Suppressor macrophage treated with lipopolysaccharide for 4 hours (primary cell): ENCODE measurements at places on chromosomes 2 and 18.

GRCh38 chr2:232556426-232556825 lies 5.9 kb downstream of the EIF4E2 start:
- DNase-seq: no peak

DNA sequence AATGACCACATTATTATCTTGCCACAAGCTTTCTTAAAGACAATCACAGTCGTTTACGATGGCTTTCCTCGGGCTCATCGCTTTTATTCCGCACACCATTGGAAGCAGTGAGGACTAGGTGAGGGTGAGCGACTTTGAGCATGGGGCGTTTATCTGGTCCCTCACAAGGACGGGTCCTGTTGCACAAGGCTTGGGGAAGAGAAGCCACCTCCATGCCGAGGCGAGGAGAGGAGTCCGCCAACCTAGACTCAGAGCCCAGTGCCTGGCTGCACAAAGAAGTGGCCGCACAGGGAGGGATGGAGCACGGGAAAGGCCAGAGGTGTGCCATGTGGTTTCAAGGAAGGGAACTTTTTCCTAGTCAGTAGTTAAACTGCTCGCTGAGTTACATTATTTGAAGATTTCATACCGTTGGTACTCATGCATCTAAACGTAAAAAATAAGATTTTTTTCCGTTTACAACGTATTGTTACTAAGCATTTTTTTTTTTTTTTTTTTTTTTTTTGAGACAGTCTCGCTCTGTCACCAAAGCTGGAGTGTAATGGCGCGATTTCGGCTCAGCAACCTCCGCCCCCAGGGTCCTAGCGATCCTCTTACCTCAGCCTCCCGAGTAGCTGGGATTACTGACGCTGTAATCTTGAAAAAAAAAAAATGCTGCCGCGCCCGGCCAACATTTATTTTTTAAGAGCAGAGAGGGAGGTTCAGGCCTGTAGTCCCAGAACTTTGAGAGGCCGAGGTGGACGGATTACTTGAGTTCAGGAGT lies 849 bp upstream of the CYP27C1 start:
- DNase-seq: no peak

DNA sequence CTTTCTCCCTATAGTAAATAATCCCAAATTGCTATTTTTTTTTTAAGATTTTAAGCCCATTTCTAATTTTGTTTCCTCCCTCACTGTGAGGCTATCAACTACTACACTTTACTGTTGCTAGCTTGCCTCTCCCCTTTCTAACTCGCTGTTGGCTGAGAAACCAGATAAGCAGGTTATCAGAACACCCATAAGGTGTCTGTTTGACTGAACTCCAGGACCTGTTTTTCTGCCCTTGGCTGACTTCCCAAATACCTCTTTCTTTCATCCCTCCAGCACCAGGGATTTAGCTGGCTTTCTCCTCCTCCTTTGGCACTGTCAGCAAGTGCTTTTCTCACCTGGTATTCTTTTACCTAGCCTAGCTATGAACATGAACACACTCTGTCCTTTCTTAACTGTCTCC lies 11.1 kb downstream of the TRAK2 start:
- no peak for DNase-seq

- peak; percentile 67 for DNase-seq
Observed at GRCh38 chr2:145598434-145598833, 1078.5 kb upstream of the ZEB2 start.

DNA sequence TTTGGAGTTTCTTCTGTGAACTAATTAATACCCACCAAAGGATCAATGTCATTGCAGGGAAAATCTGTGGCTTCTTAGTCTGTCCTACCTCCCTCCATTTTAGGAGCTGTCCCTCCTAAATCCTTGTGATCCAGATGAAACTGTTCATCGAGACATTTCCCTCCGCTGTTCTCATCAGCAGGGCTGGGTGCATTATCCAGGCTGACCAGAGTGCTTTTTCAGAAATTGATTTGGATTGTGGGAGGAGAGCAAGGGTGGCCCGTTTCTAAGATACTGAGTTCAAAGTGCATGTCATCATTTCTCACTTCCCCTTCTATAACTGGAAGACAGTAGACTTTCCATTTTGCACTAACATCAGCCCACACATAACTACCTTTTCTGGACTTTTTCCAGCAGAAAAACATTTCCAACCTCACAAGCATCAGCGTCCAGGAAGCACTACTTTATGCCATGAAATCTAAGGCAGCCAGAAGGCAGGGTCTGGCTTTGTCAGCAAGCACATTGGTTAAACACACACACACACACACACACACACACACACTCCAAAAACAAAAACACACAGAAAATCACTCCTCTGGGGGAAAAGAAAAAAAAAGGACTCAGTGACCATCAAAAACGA lies 94.1 kb downstream of the ANKRD44 start:
- peak; percentile 67 for DNase-seq

GRCh38 chr2:143015656-143016055 lies 113.6 kb upstream of the ARHGAP15 start:
- no peak for DNase-seq

- peak; percentile 96 for DNase-seq
Observed at GRCh38 chr2:144659731-144660275, 139.9 kb upstream of the ZEB2 start.

DNA sequence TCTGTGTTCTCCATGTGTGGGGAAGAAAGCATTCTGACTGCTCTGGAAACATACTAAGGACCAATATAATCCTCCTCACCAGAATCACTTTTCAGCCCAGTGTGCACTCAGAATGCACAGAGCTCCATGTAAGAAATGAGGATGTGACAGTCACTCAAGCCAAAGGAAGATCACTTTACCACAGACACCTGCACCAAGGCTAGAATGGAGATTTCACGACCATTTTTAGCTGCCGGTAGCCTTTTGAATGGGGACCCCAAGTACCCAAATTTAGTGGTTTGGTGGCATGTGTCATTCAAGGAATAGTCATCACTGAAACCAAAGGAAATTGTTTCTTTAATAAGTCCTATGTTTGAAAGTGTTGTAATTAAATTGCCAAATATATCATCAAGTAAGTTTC lies 613.2 kb upstream of the ACVR2A start:
- no peak for DNase-seq

- no peak for DNase-seq
Observed at GRCh38 chr18:26268454-26268853, 42.2 kb downstream of the TAF4B start.

DNA sequence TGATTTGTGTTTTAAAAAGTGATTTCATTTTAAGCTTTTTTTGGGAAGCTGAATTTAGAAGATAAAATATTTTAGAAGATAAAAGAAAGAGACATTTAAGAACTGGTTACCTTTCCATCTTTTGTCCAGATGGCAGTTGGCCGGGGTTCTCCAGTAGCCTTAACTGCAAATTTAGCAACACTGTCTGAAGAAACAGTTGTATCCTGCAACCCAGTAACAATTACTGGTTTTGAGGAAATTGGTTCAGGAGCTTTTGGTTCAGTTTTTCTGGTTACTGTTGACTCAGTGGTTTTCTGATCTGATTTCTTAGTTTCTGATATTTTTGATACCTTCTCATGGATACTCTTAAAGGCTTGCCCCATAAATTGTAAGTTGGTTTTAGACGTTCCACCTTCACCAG lies 49.9 kb downstream of the PLEKHA3 start:
- DNase-seq: peak; percentile 46

DNA sequence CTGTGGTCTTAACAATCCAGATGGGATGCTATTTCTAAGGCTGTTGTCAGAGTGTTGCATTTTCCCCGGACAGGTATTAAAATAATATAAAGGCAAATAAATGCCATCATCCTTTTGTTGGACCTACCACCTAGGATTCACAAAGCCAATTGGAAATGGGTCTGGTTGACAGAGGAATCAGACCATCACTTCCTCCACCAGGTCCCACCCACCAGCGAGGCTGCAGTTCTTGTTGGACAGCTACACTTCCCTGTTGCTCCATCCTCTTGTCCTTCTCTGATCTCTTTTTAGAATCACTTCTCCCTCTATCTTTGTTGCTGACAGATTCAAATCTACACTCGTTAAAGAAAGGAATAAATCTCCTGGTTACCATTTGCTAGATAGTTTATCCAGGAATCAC lies 1.1 kb downstream of the TMEM169 start:
- peak; percentile 60 for DNase-seq

DNA sequence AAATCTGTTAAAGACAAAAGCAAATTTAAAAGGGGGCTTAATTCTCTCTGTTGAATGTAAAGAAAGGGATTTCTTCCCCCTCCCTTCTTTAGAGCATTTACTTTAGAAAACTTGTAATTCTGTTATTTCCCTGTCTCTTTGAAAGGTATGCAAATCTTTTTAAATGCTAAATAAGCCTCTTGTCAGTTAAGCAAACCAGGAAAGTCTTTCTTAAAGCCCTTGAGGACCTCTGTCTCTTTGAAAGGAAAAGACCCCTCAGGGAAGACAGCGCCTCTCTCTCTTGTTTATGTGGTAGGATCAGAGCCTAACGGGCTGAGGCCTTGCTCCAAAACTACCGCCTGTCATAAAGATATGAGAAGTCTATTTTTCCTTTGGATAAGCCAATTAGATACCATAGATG lies 139.9 kb upstream of the CDH7 start:
- DNase-seq: no peak

- DNase-seq: no peak
Observed at GRCh38 chr2:25337276-25337675, 4.4 kb downstream of the DNMT3A start.

DNA sequence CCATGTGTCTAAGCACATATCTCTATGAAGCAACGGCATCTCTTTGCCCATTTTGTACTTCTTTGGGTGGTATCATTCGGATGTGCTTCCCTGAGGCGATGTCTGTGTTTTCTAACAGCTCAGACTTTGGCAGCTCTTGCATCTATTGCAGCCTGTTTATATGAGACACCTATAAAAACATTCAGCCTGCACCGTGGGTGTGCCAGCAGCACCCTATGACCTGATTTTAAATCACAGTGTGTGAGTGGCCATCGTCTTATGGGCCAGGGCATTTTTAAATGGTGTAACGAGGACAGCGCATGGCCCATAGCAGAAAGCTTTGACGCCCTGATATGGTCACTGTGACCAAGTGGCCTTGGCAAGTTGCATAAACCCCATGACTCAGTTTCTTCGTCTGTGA lies 12.9 kb downstream of the NPAS2 start:
- no peak for DNase-seq

- no peak for DNase-seq
Observed at GRCh38 chr2:121099329-121100290, 185.4 kb downstream of the TFCP2L1 start.

DNA sequence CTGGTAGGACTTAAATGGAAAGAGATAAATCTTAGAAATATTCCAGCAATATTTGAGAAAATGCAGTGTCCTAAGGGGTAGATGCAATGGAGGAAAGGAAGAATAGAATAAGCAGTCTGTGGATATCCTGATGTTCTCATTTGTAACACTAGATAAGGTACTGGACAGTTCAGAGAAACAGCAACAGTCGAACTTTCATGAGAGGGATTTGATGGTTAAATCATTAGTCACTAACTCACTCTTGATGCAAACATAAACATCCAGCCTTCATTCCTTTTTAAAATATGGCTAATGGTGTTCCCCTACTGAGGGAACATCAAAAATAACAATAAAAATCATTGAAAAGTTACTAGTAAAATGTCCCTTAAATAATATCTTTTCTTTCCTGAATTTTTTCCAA lies 211.4 kb upstream of the SLC39A10 start:
- DNase-seq: no peak

- DNase-seq: no peak
Observed at GRCh38 chr2:49687918-49688317, 533.6 kb upstream of the FSHR start.

DNA sequence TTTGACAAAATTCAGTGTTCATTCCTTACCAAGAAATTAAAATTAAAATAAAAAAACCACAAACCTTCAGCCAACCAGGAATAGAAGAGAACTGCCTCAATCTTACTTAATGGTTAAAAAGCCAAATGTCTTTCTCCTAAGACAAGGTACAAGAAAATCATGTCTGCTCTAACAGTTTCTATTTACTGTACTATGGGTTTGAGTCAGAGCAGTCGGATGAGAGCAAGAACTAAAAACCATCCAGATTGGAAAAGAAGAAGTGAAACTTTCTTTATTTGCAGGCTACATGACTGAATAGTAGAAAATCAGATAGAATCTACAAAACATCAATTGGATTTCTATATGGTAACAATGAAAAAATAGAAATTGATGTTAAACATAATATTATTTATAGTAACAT lies 555.5 kb upstream of the TNP1 start:
- DNase-seq: peak; percentile 78

DNA sequence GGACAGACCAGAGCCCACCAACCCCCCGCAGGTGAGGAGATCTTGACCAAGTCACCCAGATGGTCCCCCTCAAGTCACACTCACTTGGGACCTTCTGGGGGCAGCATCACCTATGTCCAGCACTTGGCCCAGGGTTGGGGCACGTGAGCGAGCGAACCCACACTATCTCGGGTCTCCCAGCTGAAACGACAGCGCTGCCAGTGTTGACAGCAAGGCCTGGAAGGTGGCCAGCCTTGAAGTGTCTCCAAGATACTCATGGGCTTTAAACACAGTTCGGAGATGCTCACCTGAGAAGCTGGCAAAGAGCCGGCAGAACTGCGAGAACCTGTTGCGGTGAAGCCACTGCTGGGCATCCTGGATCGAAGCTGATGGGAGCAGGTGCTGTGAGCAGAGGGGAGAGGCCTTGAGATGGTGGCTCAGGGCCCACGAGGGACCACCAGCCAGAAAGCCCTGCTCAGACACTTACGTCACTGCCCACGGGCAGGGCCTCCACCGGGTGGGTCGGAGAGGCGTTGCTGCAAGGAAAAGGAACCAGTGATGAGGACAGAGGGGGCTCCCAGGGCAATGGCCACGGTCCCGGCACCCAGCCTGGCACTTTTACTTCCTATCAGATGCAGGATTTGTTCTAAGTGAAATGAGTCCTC lies 47.5 kb downstream of the TFCP2L1 start:
- no peak for DNase-seq

DNA sequence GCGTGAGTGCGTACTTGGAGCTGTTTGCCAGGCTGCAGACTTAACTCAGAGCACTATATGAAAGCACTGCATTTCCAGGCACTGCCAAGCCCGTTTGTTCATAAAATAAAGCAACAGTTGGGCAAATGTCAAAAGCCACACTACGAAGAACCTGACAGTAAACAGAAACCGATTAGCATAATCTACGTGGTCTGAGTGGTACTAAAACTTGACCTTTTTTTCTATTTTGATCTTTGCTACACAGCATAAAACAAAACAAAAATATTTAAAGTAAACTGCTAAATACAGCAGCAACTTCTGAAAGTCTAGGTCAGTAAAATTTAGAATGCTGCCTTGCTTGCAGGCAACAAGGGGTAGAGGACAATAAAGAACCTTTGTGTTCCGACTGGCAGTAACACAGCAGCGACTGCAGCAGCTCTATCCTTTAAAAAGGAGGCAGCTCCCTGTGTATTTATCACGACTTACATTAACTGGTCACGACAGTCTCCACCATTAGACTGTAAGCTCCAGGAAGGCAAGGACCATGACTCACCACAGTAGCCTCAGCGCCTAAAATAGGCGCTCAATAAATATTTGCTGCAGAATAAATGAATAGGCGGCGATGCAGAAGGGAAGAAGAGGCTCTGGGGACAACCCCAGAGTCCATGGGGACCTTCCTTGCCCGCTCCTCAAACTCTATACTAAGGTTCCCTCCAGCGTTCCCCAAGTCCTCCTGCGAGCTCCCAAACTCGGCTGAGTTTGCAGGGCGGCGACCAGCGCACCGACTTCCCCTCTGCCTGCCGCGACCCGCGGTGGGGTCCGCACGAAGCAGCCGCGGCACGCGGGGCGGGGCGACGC lies 902 bp downstream of the SS18 start:
- DNase-seq: peak; percentile 34

GRCh38 chr2:15808944-15809343 lies 131.4 kb upstream of the MYCN start:
- DNase-seq: no peak

- DNase-seq: no peak
Observed at GRCh38 chr2:12433626-12433990, 283.1 kb upstream of the TRIB2 start.
